Stimulated activated memory B cell treated with anti-CD40 and anti-IgM and Interleukin-4, amounts not matched to agents 10 μg/mL and 1 μg/mL and 100 μg/mL, for 72 hours (primary cell): ENCODE measurements at places on chromosomes 5 and 9.

DNA sequence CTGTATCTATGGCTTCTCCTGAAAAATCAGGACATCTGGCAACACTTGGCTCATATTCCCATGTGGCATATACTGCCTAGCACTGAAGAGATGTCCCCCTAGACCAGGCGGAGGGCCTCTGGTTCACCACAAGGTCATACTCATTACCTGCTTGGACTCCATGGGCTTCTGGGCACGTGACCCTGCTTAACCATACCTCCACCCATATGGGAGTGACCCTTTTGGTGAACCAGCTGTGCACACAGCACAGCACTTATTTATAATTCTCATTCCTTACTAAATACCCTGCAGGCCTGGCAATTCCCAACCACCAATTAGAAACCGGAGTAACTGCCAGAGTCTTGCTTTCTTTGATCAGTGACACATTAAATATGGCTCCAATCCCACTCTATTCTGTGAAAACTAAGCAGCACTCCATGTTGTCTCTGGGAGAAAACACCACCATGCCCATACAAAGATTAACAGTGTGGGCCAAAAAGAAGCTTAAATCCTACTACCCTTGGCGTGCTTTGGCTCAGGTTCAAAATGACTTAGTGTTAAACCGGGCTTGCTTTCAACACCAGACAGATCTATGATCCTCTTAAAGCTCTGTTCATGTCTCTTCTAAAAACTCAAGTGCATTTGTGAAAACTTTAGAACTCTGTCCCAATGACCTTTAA is 57.7 kb downstream of the MTMR12 start:
- no peak for ATAC-seq

DNA sequence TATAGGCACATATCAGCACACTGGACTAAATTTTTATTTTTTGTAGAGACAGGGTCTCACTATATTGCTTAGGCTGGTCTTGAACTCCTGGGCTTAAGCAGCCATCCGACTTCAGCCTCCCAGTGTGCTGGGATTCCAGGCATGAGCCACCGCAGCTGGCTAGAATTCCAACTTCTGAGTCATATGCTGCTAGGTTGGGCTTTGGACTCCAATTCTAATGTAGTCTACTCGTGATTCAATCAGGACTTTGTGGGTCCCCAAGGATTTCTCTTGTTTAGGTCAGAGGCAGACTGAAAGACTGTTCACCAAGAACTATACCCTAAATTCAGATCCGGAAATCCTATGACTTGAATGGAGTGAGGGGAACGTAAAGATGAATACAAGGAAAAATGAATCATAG is 68.2 kb upstream of the CHD1 start:
- ATAC-seq, result no peak

DNA sequence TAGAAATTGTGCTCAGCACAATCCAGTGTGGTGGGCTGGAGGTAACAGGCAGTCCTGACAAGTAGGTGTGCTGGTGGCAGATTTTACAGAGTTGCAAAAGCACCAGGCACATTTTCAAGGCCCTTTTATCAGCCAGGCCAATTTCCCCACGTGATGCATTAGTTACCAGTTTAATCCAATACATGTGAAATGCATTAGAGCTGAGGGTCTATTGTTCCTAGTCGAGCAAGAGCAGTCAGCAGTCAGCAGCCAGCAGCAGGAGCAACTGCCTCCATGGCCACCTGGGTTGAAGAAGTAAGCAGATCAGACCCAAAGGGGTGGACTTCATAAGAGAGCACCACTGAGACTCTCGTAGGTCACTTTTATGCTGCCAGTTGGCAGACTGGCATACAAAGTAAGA is 76.7 kb downstream of the EPB41L4A start:
- ATAC-seq, result no peak

DNA sequence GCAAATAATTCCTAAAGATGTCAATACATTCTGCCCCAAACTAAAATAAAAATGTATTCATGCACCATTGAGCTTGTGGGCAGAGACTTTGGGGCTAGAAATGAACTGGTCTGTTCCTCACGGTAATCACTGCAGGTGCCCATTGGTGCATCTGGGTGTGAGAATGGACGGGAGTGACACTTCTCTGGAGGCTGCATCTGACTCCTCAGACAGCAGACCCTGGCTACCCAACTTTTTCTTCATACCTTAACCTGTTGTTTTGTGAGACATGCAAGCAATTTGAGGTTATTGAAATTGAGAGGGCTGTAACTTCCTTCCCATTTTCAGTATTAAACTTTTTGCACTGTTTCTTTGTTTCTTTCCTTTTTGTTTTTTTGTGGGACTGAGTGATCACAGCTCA is 333.4 kb downstream of the ICE1 start:
- ATAC-seq, result peak; percentile 90

GRCh38 chr9:88998503-88998902 is 7.2 kb downstream of the S1PR3 start:
- no peak for ATAC-seq

- ATAC-seq, result no peak
These were observed 16.5 kb upstream of the FBXL7 start for GRCh38 chr5:15483351-15484097.
